ENCODE measurements at places on chromosomes 4 and X.

DNA sequence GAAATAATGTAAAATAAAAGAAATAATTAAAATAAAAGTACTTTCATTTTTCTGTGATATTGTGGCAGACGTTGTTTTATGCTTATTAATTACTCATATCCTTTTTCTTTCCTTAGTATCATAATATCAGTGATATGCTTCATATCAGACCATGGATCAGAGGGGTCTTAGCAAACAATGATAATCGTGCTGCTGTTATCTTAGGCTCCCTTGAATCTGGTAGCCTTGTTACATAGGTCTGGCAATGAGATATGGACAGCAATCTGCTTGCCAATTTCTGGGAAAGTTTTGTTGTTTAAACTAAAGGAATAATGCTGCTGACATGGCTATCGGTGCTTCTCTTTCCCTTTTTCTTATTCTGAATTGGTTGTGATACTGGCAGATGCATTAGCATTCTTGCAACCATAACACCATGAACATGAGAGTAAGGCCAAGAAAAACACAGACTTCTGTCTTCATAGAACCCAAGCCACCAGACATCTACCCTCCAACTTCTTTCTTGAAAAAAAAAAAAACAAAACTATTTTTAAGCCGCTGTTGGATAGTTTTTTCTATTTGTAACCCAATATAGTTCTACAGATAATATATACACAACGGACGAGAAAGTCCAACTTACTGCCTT is 16.4 kb downstream of the EPHA5 start:
- no peak for DNase-seq

GRCh38 chrX:154096140-154097002 is 1.1 kb downstream of the MECP2 start:
- peak; percentile 11 for DNase-seq

- DNase-seq, result no peak
These were observed 47.9 kb upstream of the UNC5C start for GRCh38 chr4:95596676-95597075.

DNA sequence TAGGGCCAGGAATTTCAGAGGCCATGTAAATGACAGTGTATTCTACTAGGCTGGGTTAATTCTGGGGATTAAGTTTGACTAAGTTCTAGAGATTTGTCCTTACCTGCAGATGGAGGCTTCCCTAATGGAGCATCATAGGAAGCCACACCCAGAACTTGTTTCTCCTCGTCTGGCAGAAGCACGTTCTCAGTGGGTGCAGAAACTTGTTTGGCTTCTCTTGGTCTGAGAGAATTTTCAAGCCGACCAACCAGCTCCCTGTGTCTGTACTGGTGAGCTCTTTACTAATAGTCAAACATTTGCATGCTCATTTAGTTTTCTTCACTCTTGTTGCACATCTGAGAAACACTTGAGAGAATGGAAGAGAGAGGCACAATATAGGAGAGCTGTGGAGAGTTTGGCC is 907 bp upstream of the ATP10D start:
- DNase-seq, result no peak

- DNase-seq, result no peak
These were observed 8.4 kb downstream of the FBXO8 start for GRCh38 chr4:174275101-174275500.

DNA sequence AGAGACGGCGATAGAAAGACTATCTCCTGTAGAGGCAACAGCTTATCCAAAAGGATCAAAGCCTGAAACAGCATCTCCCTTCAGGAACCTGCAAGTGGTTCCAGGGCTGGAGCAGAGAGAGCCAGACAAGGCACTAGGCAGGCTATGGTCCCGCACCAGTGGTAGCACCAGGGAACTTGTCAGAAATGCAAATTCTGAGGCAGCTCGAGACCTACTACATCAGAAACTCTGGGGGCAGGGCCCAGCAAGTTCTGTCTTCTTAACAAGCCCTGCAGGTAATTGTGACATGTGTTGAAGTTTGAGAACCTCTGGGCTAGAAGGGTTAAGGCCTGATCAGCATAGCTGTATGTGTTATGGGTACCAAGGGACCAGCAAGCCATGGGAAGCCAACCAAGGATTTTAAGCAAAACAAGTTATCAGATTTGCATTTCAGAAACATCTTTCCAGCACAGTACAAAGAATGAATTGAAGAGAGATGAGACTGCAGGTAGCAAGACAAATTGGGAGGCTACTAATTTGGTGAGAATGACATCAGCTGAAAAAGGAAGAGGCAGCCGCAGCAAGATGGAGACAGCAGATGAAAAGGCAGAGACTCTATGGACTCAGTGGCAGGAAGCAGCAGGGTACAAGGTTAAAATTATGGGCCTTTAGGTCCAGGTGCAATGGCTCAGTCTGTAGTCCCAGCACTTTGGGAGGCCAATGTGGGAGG is 139.7 kb downstream of the TSPAN5 start:
- DNase-seq, result no peak

DNA sequence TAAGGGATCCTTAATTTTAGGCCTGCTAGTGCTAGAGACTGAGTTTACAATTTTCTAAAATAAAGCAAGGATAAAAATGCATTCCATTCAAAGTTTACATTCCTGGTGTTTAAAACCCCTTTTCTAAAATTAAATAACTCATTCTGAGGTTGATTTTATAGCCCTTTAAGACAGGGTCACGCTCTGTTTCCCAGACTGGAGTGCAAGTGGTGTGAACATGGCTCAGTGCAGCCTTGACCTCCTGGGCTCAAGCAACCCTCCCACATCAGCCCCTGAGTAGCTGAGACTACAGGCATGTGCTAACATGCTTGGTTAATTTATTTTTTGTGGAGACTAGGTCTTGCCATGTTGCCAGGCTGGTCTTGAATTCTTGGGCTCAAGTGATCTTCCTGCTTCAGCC is 6.8 kb upstream of the CDKL2 start:
- no peak for DNase-seq
